ENCODE measurements at places on chromosomes 3 and 15.
A peak's percentile ranks its signal among the peaks of the same experiment; 100 is the strongest.

- DNase-seq, result peak; percentile 5
Measured at GRCh38 chr3:145807990-145808389, 353.0 kb downstream of the PLOD2 start.

DNA sequence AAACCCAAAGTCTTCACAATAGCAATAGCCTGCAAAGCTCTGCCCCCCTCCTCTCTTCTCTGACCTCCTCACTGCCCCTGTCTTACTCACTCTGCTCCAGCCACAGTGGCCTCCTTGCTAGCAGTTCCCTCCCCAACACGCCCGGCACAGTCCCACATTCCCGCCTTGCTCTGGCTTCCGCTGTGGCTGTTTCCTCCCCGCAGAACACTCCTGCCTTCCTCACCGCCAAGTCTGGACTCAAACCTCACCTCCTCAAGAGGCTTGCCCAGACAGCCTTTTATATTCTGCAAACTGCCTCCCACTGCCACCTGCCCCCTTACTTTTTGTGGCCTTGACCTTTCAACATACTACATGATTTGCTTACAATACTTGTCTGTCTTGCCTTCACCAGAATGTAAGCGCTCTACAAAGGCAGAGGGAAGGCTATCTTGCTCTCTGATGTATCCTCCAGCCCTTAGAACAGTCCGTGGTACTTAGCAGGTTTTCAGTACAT lies 406 bp upstream of the MPI start:
- no peak for DNase-seq

GRCh38 chr15:100863075-100863795 lies 16.4 kb upstream of the ALDH1A3 start:
- no peak for DNase-seq

GRCh38 chr15:92383519-92384324 lies 10.0 kb upstream of the ST8SIA2 start:
- peak; percentile 32 for DNase-seq

GRCh38 chr3:71226565-71227269 lies 356.8 kb downstream of the FOXP1 start:
- no peak for DNase-seq

- peak; percentile 90 for DNase-seq
Measured at GRCh38 chr15:22949074-22949547, 31.1 kb downstream of the CYFIP1 start.

- peak; percentile 49 for DNase-seq
Measured at GRCh38 chr15:70269991-70270751, 172.5 kb upstream of the TLE3 start.

DNA sequence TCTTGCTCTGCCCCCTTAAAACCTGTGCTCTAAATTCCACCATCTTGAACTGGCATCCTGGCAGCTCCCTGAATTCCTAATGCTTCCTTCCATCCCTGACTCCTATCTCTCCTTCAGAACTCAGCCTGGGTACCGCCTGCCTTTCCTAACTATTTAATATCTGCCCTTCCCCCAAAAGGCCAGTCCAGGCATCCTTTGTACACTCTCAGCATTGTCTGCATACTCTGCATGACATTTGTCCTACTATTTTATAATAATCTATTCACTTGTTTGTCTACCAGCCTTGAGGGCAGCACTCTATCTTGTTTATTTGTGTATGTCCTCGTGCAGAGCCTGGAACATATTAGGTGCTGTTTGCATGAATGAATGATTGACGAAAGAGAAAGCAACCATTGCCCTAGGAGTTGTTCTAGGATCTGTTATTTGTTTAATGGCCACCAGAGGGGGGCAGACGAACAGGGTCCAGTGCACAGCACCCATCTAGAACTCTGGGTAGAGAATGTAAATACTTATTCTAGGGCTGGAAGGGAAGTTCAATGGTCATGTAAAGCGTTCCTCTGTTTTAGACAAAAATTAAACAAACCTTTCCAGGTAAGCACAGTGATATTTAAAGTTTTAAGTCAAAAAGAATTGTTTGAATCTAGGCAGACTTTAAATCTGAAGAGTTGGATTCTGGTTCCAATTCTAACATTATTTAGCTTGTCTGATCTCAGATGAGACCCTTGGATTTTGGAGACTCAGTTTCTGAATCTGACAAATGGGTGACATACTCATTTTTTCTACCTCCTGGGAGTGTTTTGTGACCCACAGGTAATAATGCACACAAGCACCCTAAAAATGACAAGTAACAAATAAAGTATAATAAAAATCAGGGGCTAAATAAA lies 125.8 kb upstream of the GALNT15 start:
- DNase-seq, result peak; percentile 65

DNA sequence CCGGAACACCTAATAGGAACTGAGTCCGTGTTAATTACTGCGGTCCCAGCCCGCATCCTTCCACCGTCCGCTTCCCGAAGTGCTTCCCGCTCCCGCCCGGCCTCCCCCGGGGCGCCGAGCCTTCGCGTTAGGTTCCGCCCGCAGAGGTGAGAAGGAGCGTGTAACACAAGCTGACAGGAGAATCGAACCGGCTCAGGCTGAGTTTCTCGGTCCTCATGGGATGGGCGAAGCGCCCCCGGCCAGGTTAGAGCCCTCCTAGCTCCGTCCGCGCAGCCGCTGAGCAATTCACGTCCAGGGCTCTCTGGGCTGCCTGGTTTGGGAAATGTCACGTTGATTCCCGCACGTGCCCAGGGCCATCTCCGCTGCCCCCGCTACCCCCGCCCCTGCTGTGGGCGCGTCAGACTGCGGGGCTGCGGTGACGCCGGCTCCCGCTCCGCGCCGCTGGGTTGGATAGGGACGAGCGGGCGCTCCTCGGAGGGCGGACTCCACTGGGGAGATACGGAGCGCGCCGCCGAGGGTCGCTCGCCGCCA lies 954 bp downstream of the CLDN11 start:
- DNase-seq, result no peak
